ENCODE measurements at places on chromosomes 16 and 17. TPM values are rescaled to one million over a fixed set of nuclear protein-coding genes. Genes with fewer than 3 reads are reported as not detected.

The TBC1D3E gene
- total RNA-seq, result not detected

The USP43 gene
- total RNA-seq, result 0.12 TPM

The SHISA9 gene
- total RNA-seq, result not detected

The PYDC1 gene
- total RNA-seq, result not detected

The STX8 gene
- 68.2 TPM for total RNA-seq

The GUCY2D gene
- total RNA-seq, result not detected

The COG1 gene
- 28.5 TPM for total RNA-seq

The NPIPA8 gene
- total RNA-seq, result 0.59 TPM

The MYOCD gene
- not detected for total RNA-seq

The SLC16A6 gene
- 4.9 TPM for total RNA-seq

The CBX1 gene
- 55.2 TPM for total RNA-seq

The KRTAP1-1 gene
- not detected for total RNA-seq

The TTC19 gene
- total RNA-seq, result 34.9 TPM

The GP2 gene
- total RNA-seq, result not detected

The C16orf92 gene
- total RNA-seq, result not detected

The CARD14 gene
- not detected for total RNA-seq

The MYO1C gene
- total RNA-seq, result 43.3 TPM

The TTYH2 gene
- total RNA-seq, result 11.0 TPM

The SULT1A4 gene
- total RNA-seq, result 2.8 TPM

The TPPP3 gene
- total RNA-seq, result not detected

The KCTD13 gene
- total RNA-seq, result 42.2 TPM

The SF3B3 gene
- total RNA-seq, result 381 TPM

The CES1 gene
- not detected for total RNA-seq

The MYH3 gene
- 6.1 TPM for total RNA-seq

The PERCC1 gene
- total RNA-seq, result not detected

The PPL gene
- not detected for total RNA-seq

The IL21R gene
- total RNA-seq, result 72.3 TPM

The TBC1D3C gene
- not detected for total RNA-seq

The RNF135 gene
- total RNA-seq, result 6.7 TPM

The IL34 gene
- 0.24 TPM for total RNA-seq

The PPP1R27 gene
- not detected for total RNA-seq

The COG4 gene
- total RNA-seq, result 57.9 TPM

The MFAP4 gene
- total RNA-seq, result not detected

The CBLN1 gene
- total RNA-seq, result not detected

Measured in T-helper 1 cell treated with Interleukin-12 subunit alpha and Interleukin-12 subunit beta and Interleukin-4 antibody, amounts not matched to agents 30 ng/mL and 1 ng/mL, for 36 hours (primary cell).